NCI-H774 (cell line): ENCODE measurements at places on chromosomes 16 and 17.

- DNase-seq, result no peak
Measured at GRCh38 chr16:66859397-66860068, 15.3 kb downstream of the CA7 start.

DNA sequence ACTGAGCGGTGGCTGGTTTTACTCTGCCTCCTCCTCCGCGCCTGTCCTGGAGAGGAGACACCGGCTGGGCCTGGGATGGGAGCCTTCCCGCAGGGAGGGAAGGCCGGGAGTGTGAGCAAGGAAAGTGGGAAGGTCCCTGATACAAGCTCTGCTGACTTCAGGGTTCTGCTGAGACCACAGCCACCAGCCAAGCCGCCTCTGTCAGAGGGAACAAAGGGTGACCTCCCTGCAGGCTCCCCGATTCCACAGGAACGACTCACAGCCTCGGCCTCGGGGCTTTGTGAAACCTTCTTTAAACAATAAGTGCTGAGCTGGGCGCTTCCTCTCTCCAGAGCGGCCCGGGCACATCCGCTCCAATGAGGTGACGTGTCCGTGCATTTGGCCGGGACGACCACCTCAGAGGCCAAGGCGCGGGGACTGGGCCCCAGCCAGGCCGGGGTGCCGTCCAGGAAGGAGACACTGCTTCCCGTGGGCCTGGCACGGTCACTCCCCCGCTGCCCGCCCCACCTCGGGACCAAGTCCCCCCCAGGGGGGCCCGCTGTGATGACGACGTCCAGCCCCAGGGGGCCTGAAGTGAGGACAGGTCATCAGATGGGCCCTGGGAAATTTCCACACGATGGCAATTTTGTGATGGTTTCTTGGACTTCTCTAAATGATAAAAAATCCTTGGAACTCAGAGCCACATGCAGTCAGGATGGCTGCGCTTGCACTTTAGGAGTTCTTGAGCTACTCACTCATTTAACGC lies 11.8 kb upstream of the CIBAR2 start:
- DNase-seq, result no peak

GRCh38 chr16:46839986-46840443 lies 9.0 kb upstream of the C16orf87 start:
- no peak for DNase-seq

DNA sequence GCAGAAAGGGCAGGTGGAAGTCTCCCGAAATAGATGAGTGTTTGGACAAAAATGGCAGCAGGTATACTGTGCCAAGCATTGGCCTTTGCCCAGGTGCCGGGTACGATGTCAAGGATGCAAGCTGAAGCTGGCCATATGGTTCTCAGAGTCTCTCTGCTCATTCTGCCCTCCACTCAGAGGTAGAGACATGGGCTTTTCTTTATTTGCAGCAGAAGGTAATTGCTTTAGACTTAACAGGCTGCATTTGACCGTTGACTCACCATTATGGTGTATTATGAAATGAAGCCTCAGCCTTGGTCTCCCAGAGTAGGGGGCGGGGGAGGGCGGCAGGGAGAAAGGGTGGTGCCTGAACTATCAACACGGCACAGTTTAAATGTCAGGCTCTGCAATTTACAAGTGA lies 969.1 kb upstream of the EEF2KMT start:
- DNase-seq, result no peak

GRCh38 chr16:84726079-84726668 lies 26.4 kb downstream of the USP10 start:
- no peak for DNase-seq

- no peak for DNase-seq
Measured at GRCh38 chr16:84965428-84966415, 45.6 kb downstream of the ZDHHC7 start.

- DNase-seq, result no peak
Measured at GRCh38 chr16:11060842-11061241, 116.5 kb downstream of the CLEC16A start.

DNA sequence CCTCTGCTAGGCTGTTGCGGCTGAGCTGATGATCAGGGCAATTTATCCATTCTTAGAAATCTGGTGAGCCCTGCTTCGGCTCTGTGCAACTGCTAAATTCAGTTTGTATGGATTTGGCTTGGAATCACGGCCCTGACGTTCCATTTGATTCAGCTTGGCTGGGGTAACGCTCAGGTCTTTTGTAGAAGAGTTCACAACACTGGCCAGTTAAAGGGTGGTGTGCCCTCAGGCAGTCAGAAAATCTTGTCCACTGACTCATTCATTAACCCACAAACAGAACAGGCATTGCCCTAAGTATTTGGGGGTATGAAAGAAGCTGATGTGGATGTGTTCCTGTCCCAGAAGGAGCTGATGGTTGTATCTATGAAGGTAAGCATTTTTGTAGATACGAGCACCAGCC lies 53.9 kb downstream of the GNAO1 start:
- DNase-seq, result no peak
